HCEC 1CT (cell line): ENCODE measurements at places on chromosomes 1 and 21.

- DNase-seq, result no peak
These were observed 28.0 kb downstream of the SYDE2 start for GRCh38 chr1:85172684-85173337.

GRCh38 chr1:3930301-3931006, 30.4 kb upstream of the C1orf174 start:
- no peak for DNase-seq

DNA sequence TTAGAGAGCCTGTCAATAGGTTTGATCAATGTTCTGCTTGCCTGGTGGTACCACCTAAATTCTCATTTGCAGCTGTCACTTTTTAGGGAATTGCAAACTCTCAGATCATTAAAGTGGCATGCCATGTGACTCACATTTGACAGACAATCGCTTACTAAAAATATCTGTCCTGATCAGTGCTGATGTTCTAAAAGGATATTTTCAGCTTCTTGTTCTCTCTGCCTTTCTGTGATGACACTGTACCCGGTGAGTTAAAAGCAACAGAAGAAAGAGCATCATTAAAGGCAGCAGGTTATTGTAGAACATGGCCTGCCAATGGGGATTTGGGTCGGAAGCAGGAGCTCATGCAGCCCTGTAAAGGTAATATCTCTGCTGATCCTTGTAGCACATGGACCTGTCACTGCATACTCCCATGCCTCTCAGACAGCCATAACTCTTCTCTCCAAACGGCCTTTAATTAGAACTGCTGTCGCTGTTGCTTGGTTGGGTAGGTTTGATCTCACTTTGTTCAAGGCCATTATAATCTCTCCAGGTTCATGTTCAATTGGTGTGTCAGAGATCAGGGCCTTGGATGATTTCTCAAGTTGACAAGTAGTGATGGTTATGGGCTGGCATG, 441.3 kb upstream of the DEPDC1 start:
- no peak for DNase-seq

DNA sequence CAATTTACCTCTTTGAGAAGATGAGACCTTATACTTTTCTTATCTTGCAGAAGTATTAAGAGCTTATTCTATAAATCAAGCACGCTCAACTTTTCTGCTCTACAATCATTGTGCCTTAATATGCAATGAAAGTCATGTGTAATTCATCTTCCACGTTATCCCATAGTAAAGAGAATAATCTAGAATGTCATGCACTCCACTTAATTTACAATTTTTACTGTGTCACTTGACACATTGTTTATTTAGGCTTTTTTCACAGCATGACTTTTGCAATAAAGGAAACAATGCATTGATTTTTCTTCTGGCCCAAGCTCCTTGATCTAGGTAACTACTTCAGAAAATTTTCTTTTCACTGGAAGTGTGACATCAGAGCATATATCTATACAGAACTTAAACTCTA, 290.9 kb downstream of the HHIPL2 start:
- DNase-seq, result no peak

GRCh38 chr1:246530482-246530881, 23.4 kb upstream of the SMYD3 start:
- DNase-seq, result no peak

- no peak for DNase-seq
These were observed 1.8 kb downstream of the SH2D5 start for GRCh38 chr1:20730690-20731056.

DNA sequence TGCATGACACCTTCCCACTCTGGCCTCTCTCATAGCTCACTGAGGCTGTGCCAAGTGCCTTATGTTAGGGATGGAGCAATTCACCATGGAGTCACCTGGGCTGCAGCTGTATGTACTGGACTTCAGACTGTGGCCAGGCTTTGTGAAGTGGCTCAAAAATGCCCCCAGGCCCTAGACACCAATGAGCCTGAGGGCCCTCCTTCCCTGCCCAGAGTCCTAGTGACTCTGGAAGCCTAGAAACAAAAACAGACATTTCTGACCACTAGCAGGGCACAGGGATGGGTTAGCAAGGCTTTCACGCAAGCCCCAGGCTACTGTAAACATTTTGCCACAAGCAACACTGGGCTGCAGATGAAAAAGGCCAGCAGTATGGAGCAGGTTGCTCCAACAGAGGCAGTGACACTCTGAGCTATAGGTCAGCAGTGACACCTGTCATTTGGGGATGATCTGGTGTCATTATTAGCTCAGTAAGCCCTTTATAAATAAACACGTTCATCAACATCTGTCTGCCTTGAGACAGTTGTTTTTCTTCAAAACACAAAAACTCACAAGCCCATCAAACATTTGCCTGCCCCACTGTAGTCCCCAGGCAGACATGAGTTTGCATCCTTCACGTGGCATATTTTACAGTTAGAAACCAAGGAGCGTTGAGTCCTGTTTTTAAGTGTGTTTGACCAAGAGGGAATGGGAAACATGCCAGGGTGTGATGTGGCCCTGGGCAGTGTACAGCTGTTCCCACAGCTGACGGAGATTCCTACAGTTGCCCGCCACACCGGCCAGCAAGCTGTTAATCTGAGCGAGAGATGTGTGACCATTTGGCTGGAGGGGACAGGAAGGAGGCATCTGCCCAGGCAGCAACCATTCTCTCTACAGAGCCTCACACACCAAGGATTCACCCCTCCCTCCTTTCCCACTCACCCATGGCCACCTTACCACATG, 66.8 kb downstream of the KCNN3 start:
- no peak for DNase-seq

GRCh38 chr1:219312967-219313366, 139.3 kb downstream of the LYPLAL1 start:
- peak; percentile 80 for DNase-seq

DNA sequence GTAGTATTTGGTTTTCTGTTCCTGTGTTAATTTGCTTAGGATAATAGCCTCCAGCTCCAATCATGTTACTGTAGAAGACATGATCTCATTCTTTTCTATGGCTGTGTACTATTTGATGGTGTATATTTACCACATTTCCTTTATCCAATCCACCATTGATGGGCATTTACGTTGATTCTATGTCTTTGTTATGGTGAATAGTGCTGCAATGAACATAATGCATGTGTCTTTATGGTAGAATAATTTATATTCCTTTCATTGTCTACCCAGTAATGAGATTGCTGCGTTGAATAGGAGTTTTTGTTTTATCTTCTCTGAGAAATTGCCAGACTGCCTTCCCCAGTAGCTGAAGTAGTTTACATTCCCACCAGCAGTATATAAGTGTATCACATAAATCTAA, 538.8 kb downstream of the LRRIQ3 start:
- no peak for DNase-seq

DNA sequence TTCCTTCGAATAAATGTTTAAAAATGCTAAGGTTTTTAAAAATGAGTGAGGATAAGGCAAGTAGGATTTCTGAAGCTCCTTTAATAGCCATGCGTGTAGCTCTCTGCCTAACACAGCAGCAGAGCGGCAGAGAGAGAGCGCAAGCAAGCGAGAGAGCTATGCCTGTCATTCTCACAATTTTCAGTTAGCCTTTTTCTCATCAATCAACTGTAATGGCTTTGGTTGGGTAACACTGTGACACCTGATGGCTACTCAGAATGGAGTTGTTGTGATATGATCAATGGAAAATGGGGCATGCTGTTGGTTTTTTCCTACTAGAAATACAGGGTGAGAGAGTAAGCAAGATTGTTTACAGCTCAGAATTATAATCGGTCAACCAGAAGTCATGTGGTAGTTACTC, 198.4 kb downstream of the RPS6KC1 start:
- DNase-seq, result no peak

DNA sequence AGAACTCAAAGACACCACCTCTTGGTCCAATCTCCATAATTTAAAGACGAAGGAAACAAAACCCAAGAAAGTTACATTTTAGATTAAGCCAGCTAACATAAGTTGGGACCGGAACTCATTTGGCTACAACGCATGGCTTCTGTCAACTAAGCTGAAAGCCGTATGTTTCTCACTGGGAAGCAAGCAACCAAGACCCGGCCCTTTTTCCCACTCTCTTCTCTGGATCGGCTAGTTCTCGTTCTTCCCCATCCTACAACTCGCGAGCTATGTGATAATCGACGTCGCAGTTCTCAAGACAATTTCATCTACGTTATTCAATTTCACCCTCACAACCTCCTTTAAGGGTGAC, 601 bp downstream of the CCT8 start:
- DNase-seq, result peak; percentile 23

- DNase-seq, result no peak
These were observed at the start of gene SELP for GRCh38 chr1:169630006-169630405. Gene SELP, minus strand, starts transcription at chr1:169630124. Its CDS starts 50 bp downstream, at chr1:169630074.

DNA sequence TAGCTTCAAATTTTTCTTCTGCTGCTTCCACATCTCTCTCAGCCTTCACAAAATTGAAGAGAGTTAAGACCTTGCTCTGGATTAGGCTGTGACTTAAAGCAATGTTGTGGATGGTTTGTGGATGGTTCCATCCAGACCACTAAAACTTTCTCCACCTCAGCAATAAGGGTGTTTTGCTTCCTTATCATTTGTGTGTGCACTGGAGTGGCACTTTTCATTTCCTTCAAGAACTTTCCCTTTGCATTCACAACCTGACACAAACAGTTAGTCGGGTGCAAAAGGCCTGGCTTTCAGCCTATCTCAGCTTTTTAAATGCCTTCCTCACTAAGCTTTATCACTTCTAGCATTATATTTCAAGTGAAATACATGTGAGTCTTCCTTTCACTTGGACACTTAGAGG, 30.3 kb downstream of the DENND1B start:
- DNase-seq, result no peak

DNA sequence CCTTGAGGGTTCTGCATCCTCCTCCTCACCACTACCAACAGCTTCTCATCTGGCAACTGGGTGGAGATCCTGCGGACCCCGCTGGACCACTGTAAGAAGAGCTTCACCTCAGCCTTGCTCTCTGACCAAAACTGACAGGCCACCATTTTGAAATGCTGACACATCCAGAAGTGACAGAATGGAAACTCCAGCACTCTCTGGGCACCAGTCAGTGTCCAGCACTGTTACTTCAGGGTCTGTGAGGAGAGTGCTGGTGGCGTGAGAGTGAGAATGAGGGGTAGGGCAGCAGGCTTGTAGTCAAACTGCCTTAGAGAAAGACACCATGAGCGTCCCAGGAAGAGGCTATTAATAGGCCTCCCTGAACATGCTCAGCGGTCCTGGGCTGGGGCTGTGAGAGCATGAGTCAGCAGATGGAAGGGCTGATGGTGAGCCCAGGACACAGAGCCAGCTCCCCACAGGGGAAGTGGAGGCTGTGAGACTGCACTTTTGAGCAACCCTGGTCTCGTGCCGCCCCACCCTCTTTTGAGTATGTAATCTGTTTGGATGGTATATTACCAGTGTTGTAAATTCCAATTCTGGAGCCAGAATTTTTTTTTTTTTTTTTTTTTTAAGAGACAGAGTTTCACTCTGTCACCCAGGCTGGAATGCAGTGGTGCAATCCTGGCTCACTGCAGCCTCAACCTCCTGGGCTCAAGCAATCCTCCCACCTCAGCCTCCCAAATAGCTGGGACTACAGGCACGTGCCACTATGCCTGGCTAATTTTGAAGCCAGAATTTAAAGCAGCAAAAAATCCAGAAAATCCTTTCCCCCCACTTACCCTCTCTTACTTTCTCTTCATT, 34.4 kb upstream of the SLC30A1 start:
- DNase-seq, result peak; percentile 92

DNA sequence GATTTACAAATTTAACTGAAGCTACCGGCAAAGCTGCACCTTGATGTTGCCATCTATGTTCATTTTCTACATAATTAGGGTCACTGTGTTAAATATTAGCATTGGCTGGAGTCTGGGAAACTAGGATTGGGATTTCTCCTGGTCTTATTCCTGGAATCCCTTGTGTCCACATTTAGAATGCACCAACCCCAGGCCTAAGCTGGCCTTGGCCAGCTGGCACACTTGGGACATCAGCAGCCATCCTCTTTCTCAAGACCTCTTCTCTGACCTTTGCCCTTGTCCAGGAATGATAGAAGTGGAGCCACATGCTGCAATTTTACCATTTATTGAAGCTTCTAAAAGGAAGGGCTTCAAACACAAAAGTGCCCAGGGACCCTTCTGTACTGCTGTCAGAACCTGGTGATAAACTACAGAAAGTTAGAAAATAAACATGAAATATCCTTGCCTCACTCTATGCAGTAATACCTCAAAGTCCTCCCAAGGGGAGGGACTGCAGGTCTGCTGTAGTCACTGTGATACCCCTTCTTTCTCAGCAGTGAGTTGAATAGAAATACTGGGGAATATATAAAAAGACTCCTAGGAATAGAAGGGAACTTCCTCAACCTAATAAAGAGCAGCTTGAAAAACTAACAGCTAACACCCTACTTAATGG, 13.7 kb upstream of the PIGC start:
- DNase-seq, result no peak

DNA sequence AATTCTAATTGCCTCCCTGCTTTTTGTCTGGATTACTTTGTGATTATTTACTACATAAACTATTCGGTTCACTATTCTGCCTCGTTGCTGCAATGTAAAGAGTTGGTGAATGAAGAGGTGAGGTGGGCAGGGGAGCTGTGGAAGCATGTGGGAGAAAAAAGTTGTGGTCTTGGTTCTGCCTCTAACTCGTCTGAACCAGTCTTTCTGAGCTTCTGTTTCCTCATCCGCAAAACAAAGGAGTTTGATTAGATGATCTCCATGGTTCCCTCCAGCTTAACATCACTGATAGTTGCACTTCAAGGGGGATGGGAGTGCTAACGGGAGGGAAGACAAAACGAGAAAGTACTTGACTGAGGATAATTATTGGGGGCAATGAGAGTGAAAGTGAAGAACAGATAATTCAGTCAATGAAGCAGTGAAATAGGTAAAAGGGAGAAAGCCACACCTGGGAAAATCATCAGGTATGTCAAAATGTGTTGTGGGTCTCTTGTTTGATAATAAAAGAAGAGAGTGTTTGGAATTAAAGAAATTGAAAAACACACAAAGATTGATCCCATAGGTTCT, 26.2 kb upstream of the UHMK1 start:
- no peak for DNase-seq

DNA sequence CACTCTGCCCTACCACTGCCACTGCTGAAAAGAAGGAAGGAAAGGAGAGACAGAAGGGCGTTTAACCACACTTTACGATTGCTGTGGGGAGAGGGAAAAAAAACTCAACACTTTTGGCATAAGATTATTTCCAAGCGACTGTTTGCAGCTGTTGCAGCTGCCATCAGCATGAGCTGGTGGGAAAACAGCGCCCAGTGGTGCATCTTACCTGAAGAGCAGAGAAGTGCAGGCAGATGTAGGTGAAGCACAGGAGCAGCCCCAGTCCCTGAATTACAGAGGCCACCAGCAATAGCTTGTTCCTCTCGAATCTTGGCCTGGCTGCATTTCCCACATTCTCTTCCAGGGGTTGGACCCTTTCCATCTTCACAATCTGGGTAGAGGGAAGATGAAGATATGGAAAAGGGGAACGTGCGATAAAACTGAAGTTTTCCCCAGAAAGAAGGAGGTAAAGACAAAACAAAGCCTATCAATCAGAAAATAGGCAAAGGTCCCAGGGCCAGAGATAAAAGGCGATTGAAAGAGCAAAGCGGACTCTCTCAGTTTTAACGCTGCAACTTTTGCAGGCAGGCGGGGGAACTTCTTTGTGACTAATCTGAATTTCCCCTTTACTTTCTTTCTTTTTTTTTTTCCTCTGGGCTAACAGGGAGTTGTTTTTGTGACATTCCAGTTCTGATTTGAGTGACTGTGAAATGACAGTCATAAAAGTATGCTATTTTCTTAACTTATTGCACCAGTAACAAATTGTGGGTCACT, at the start of gene TNFSF4:
TNFSF4 (minus strand) TSS at position 516 of the 753 bp plus-strand sequence; CDS start at position 361, 155 bp downstream.
- DNase-seq, result peak; percentile 53
